ENCODE measurements at places on chromosomes 7 and 10.
A peak's percentile ranks its signal among the peaks of the same experiment; 100 is the strongest.

DNA sequence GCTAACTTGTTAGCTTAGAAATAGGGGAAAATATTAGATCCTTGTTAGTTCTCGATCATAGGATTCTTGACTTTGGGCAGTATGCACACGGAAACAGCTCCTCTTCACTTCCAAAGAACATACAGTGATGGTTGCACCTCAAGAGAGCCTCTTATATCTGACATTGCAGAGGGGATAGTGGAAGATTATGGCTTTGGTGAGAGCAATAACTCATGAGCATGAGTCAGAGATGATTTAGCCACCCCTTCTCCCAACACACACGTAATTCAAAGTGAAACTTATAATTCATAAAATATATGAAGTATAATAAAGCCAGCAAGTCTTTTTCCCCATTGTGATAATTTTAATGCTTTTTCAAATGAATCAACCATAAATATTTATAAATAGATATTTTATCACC, 683.7 kb downstream of the POM121L12 start:
- DNase-seq = no peak

DNA sequence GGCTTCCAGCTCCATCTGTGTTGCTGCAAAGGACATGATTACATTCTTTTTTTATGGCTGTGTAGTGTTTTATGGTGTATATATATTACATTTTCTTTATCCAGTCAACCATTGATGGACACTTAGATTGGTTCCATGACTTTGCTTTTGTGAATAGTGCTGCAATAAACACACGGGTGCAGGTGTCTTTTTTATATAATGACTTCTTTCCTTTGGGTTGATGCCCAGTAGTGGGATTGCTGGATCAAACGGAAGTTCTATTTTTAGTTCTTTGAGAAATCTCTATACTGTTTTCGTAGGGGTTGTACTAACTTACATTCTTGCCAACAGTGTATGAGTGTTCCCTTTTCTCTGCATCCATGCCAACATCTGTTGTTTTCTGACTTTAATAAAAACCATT, 189.7 kb downstream of the ACTR3B start:
- no peak for DNase-seq

DNA sequence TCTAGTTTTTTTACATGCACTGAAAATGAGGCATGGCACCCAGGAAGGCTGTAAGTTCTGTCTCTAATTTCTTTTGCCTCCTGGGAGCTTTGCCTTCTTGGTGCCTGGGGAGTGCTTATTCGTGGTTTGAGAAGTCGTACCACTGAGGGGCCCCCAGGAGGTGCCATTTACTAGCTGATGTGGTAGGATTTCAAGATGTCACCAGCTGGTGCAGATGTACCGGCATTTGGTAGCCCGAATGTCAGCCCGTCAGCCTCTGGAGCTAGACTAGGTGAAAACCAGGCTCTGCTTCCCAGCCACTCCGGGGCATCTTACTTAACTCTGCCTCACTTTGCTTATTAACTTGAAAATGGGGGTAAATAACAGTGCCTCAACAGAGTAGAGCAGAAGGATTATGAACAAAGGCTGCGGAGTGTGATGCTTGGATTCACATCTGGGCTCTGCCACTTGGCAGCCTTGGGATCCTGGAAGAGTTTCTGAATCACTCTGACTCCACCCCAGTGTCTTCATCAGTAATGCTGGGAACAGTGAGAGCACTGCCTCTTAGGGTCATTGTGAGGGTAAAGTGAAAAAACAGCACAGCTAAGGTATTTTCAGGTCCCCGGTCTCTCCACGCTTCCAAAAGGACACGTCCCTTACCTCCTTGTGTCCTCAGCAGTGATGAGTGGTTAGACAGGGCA, 31.4 kb upstream of the BTBD16 start:
- DNase-seq = no peak

GRCh38 chr10:15703151-15703880, 16.4 kb downstream of the ITGA8 start:
- DNase-seq = no peak

DNA sequence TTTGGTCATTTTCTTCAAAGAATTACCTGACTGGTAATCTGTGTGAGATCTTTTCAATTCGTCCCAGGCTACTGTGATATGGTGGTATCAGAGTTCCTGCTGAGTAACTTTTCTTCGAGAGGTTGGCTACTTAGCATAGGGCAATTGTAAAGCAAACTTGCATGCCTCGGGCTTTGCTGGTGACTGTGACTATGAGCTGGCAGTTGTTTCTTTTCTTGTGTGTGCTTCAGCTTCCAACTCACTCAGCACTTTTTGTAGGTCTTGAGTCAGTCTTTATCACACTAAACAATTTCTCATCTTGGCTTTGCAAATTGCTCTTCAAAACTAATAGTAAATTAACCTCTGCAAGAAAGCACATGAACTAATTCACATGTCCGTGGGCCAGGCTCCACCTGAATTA, 44.3 kb downstream of the PRR15 start:
- no peak for DNase-seq

GRCh38 chr10:13915710-13916109, 328.9 kb downstream of the PRPF18 start:
- DNase-seq = no peak

DNA sequence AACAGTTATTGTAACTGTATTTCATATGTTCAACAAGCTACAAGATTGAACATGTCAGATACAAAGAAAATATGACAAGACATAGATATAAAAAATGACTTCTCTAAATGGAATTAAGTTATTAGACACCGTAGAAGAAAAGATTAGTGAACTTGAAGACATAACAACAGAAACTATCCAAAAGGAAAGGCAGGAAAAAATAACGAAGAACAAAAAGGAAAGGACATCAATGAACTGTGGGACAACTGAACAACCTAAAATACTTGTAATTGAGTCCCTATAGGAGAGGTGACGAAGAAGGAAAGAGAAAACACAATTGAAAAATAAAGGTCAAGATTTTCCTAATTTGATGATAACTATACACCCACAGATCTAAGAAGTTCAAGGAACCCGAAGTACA, 32.3 kb downstream of the UPF2 start:
- DNase-seq = no peak

GRCh38 chr7:141585592-141586510, 34.6 kb downstream of the AGK start:
- DNase-seq = no peak

GRCh38 chr7:155298288-155298833, 683 bp downstream of the INSIG1 start:
- DNase-seq = peak; percentile 76

GRCh38 chr7:39198556-39198955, 220.8 kb downstream of the POU6F2 start:
- no peak for DNase-seq

Data from activated effector memory CD4-positive, alpha-beta T cell treated with anti-CD3 and anti-CD28 coated beads, Interleukin-2, amount 50 U/mL, for 16 hours (primary cell).